ENCODE measurements at places on chromosomes 13 and 19. TPM values are rescaled to one million over a fixed set of nuclear protein-coding genes. Genes with fewer than 3 reads are reported as not detected.

The RPL28 gene
- total RNA-seq = 590 TPM

The MAP4K1 gene
- total RNA-seq = 5.7 TPM

The STOML3 gene
- total RNA-seq = not detected

The ZNF808 gene
- total RNA-seq = 29.7 TPM

The DIRAS1 gene
- total RNA-seq = not detected

The SYCN gene
- not detected for total RNA-seq

The KLK11 gene
- total RNA-seq = not detected

The ANGPTL8 gene
- 2.8 TPM for total RNA-seq

All from subcutaneous adipose tissue (tissue), 4 donors.